Naive thymus-derived CD8-positive, alpha-beta T cell (primary cell): ENCODE measurements at places on chromosomes 6 and 20.

GRCh38 chr20:7911586-7912330 lies 28.5 kb downstream of the HAO1 start:
- DNase-seq: no peak

DNA sequence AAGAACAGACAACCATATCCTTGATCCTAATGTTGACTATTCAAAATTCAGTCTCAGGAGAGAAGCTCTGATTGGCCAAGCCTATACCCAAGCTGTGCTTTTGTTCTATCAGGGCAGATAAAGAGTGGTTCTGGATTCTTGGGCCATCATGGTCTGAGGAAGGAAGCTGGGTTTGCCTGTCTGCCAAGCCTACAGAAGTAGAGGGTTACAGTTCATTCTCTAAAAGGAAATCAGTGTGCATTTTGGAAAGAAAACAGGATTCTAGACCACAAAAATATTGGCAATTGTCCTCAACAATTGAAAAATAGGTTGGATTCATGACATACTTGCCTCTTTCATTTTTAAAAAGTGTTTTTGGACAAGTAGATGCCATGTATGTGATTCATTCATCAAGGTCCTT lies 145.4 kb upstream of the BMP2 start:
- DNase-seq: no peak

DNA sequence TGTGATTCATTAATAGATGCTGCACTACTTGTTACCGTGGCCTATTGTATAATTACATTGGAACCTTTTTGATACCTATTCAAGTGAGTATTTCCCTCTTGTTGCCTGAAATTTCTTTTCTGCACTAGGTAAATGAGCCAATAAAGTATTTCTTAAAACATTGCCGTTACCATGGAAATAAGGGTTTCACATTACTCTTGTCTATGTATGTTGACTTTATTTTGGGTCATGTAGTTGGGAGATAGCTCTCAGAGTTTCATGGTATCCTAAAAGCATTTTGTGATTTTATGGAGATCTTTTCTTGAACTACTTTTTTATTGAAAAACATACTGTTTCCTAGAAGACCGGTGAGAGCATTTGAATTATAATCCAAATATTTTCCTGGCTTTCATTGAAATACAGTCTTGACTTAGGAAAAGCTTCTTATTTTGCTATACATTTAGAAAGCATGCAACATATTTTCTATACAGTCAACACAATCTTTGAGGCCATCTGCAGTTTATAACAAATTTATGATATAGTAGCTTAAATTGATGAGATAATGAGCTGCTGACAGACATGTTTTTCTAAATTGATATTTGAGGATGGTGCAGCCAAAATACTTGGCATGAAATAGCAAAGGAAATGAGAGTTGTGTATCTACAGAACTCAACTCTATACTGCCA lies 650.4 kb downstream of the RFPL4B start:
- no peak for DNase-seq

DNA sequence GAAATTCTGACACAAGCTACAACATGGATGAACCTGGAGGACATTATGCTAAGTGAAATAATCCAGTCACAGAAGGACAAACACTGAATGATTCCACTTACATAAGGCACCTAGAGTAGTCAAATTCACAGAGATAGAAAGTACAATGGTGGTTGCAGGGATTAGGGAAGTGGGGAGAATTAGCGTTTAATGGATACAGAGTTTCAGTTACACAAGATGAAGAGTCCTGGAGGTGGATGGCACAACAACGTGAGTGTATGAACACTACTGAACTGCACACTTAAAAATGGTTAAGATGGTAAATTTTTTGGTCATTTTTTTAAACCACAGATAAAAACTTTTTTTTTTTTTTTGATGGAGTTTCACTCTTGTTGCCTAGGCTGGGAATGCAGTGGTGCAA lies 24.7 kb downstream of the MOCS3 start:
- DNase-seq: no peak

DNA sequence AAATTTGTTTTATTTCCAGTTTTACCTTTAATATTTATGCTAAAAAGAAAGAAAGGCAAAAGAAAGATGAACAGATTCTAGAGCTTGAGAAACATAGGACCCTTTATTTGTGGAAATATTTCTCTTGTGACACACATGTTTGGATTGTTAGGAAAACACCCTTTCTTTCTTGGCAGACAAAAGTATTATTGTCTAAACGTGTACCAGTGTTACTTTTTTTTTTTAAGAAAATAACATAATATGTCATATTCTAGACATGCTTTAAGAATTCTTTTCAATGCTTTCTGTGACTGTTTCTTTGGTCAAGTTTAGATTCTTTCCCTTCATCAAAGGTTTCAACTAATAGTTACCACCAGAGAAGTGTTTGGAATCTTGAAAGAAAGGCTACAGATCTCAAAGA lies 183.4 kb upstream of the CNR1 start:
- DNase-seq: no peak
